ENCODE measurements at places on chromosomes 6 and 20.

DNA sequence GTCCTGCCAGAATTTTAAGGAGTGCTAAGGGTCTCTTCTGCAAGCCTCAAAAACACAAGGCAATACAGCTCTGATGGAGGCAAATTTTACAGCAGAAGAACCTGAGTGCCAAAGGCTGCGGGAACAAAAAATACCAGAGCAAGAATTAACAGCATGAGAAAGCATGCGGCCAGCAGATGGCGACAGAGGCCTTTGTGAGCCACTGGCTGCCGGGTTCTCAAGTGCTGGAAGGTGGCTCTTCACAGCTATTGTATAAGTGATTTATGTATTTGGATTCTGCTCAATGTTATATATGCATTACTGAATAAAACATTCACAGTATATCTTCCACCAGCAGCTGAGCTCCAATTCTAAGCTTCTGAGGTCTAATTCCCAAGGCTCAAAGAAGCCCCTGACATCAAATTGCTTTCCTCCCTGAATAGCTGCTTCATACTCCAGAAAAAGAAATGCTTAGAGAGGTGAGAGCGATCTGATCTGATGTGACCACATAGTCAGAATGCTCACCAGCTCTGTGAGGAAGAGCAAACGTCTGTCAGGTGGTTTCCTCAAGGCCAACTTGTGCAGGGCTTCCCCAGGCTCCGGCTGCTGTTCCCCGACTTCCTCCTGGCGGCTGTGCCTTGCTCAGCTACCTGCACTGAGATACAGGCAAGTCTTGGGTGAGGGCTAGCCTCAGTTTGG is 58.6 kb downstream of the PPP1R3G start:
- peak; percentile 81 for DNase-seq

DNA sequence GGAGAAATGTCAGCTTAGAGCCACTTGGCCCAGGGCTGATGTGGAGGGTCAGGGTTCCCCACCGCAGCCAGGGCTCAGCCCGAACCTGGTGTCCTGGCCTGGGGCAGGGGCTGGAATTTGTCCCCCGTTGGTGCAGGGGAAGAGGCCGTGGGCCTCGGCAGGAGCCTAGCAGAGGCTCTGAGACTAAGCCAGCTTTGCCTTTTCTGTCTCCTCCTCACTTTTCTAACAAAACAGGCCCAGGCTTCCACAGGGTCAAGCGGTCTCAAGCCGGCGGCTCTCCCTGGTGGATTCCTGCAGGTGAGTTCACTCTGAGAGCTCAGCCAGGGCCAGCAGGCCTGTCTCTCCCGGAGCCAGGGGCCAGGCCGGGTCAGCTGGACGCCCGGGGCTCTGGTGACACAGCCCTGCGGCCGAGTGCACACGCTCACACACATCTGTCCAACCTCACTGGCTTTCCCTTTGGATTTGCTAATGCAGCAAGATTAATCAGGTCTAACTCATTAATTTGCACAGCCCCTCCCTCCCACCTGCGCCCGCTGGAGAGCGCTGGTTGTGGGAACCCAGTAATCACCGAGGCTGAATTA is 2.9 kb upstream of the CHRNA4 start:
- no peak for DNase-seq

DNA sequence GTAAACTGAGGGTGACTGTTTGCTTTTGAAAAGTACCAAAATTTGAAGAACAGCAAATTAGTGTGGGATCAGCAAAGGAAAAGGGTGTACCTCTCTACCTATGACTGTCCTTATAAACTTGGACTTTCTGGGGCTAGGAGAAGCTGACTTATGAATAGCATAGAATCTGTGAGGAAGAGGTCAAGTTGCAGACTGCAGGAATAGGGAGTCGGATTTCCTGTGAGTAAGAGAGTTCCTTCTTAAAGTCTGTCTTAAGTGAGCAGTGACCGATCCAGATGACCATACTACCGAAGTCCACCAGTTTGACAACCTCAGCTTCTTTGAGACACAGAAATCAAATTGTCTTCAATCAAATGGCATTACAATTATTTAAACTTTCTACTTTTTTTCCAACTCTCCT is 708.7 kb downstream of the UTRN start:
- DNase-seq: no peak

- no peak for DNase-seq
Measured at GRCh38 chr20:20926222-20926905, 179.8 kb downstream of the LINC00237 start.

GRCh38 chr20:39910536-39910935 is 778.5 kb downstream of the MAFB start:
- no peak for DNase-seq

GRCh38 chr6:127897484-127897883 is 3.4 kb downstream of the THEMIS start:
- no peak for DNase-seq

DNA sequence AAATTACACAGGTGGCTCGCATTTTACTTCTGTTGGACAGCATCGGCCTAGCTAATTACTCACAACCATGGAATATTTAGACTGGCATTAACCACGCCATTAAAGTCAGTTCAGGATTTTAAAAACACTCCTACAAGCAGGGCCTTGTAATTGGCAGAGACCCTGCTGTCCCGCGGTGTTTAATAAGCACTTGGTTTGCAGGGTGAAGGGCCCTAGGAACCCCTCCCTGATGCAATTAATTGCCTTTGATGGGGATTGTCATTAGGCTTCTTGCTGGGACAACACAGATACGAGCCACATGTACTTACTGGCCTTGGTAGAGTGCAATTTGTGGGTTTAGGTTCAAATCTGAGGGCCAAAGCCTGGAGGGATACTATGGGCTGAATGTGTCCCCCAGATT is 7.8 kb upstream of the VSTM2L start:
- no peak for DNase-seq

GRCh38 chr6:45668705-45669104 is 291.0 kb upstream of the SUPT3H start:
- DNase-seq: no peak

GRCh38 chr6:20533746-20534294 is 437 bp upstream of the CDKAL1 start:
- DNase-seq: no peak

GRCh38 chr20:11153819-11154218 is 480.0 kb upstream of the JAG1 start:
- no peak for DNase-seq

DNA sequence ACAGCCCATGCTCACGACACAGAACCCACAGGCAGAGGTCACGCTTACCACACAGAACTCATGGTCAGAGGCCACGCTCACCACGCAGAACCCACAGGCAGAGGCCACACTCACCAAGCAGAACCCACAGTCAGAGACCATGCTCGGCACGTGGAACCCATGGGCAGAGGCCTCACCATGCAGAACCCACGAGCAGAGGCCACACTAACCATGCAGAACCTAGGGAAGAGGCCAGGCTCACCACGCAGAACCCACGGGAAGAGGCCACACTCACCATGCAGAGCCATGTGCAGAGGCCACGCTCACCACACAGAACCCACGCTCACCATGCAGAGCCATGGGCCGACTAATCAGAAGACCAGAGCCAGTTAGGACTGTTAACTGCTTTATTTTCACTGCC is 203.2 kb upstream of the THBS2 start:
- DNase-seq: no peak

GRCh38 chr6:124854338-124854922 is 107.8 kb upstream of the RNF217 start:
- DNase-seq: no peak

DNA sequence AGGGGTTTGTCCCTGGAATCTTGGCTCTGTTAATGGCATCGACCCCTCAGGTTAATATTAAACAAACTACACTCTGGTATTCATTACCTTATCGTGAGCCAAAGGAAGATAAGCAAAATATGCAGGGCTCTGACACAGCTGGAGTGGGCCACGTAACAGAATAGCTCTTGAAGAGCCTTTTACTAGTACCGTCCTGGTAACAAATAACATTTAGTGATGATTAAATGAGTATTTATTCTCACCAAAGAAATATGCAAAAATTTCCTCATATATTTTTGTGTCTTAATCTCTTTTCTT is 20.1 kb upstream of the UTRN start:
- DNase-seq: no peak

GRCh38 chr6:109441069-109441816 is 719 bp downstream of the SMPD2 start:
- no peak for DNase-seq

DNA sequence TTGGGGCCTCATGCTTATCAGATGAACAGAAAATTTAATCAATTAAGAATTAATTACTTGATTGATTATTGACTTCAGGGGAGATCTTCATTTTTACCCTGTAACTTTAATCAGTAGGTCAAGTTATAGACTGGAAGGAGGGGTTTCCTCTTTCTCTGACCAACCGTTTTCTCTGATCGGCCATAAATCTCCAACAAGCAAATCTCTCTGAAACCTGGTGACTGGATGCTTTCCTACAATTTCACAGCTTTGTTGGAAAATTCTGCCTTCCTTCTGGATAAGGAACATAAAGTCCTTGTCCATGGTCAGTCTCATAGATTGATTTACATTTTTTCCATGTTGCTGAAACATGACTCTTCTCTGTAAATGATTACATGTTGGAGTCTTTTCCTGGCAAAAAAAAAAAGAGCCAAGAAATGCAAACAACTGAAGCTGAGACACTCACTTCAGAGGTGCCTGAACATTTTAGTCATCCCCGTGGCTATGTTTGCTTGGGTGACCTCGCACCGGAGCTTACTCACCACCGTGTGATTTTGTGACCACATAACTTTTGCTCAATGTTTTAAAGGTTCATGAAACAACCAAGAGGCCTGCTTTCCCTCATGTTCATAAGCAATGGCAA is 31.0 kb downstream of the IRF4 start:
- DNase-seq: peak; percentile 57

Measured in stimulated activated CD4-positive, alpha-beta T cell treated with anti-CD3 and anti-CD28 coated beads, Interleukin-12 subunit alpha, Interleukin-12 subunit beta, amount 100 ng/mL, for 24 hours (primary cell).